Upper lobe of left lung (tissue), 6 donors: ENCODE measurements at places on chromosomes 4 and X. TPM values are rescaled to one million over a fixed set of nuclear protein-coding genes. Genes with fewer than 3 reads are reported as not detected.

DNA sequence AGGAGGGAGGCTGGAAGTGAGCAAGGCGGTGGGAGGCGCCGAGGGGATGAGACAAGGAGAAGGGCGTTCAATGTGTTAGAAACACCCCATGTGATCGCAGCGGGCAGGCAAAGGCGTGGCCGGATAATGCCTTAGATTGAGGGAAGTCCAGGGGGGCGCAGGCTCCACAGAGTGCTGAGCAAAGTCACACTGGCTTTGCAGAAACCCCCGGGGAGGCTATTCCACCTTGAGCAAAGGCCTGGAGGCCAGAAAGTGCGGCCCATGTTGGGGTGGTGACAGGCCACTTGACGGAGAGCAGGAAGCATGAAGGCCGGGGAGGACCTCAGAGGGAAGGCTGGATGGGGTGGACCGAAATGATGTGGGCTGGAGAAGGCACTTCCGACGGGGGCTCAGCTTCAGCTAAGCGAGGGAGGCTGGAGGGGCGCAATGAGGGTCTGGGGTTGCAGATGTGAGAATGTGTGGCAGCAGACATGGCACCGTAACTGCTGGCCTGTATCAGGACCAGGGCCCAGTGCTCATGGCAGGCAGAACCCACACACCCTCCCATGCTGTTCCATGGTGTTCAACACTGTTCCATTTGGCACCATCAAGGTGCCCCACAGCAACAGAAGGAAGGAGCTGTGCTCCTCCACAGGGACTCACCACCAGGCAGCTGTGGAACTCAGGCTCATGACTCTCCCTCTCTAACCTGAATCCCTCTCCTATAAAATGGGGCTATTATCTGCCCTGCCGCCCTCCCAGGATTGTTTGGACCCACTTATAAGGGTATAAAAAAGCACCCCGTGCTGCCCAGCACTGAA lies 50.3 kb downstream of the HMX1 start:
- H3K4me3 ChIP-seq = no peak overlapping the region
- no peaks in the 10 kb centered on the region for H3K36me3 ChIP-seq
- H3K27ac ChIP-seq = no peak overlapping the region
- no peaks in the 10 kb centered on the region for H3K27me3 ChIP-seq
- H3K4me1 ChIP-seq = no peaks in the 10 kb centered on the region

DNA sequence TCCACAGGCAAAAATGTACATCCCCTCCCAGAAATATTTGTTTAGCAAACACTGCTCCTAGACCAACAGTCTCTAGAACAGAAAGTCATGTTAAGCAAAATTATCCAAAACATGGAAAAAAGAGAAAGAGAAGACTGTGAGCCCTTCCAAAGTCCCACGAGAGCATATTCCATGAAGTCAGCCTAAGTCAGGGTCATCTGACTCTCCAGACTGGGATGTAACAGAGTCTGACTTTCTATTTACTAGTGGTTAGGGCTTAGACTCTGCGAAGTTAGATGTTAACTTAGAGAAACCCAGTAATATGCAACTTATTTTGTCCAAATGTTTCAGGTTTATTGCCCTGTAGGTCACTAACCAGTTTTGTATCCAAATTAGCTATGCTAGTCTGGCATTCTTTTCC lies 102.3 kb downstream of the MID1 start:
- no peaks in the 10 kb centered on the region for H3K27me3 ChIP-seq
- no peak overlapping the region for H3K27ac ChIP-seq
- H3K36me3 ChIP-seq = no peaks in the 10 kb centered on the region

DNA sequence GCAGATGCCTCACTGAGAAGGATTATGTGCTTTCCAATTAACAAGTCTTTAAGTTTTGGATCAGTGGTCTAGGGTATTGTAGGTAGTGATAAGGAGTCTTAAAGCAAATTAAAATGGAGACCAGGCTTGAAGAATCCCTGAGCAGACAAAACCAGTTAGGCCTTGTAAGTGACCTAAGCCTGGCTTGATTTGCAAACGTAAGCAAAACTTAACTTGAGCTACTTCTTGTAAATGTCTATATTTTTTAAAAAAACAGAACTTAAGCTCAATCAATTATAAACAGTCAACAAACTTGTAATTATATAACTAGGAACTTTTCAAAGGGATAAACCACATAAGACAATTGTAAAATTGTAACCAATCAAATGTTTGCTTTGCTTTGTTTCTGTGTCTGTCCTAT lies 72.7 kb upstream of the NALF2 start:
- peaks cover 4% of the 10 kb centered on the region for H3K27me3 ChIP-seq
- no peaks in the 10 kb centered on the region for H3K4me1 ChIP-seq
- H3K36me3 ChIP-seq = no peaks in the 10 kb centered on the region
- H3K4me3 ChIP-seq = no peak overlapping the region
- no peak overlapping the region for H3K27ac ChIP-seq

DNA sequence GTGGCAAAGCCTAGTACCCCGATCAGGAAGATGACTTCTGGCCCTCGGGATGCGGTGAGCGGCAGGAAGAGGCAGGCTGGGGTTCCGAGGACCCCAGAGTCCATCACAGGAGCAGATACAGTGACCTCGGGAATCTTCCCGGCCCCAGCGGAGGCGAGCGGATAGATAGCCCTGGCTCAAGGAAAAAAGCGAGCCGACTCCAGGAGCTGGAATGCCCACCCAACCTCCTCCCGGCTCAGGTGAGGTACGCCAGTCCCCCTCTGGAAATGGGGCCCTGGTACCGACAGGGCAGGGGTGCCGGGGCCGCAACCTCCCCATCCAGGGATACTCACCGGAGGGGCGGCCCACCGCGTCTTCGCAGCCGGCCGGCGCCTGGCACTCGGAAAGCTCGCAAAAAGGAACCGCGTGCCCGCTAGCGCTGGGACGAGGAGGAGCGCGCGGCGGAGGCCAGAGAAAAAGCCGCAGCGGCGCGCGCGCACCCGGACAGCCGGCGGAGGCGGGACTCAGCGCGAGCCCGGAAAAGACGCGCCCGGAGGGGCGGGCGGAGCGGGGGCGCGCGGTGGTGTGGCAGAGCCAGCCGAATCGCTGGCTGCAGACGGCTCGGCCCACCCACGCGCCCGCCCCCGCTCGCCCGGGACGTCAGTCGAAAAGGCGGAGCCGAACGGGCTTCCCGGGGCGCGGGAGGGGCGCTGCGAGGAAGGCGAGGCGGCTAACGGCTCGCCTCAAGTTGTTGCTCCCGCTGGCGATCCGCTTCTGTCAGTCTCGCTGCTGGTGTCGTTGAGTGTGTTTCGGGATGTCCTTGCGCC lies at the start of gene ACSL4:
ACSL4 (minus strand) TSS at position 451 of the 806 bp plus-strand sequence. CDS start 49,894 bp downstream, outside the sequence.
- peak within 1 kb of the TSS; percentile 56 for H3K4me3 ChIP-seq
- DNase-seq = peak; percentile 98
- no peaks in the 10 kb centered on the region for H3K4me1 ChIP-seq
- no peaks in the 10 kb centered on the region for H3K27me3 ChIP-seq

- H3K4me1 ChIP-seq = no peaks in the 10 kb centered on the region
- H3K27ac ChIP-seq = no peak overlapping the region
- no peaks in the 10 kb centered on the region for H3K36me3 ChIP-seq
- no peaks in the 10 kb centered on the region for H3K27me3 ChIP-seq
- H3K4me3 ChIP-seq = no peak overlapping the region
- no peak for DNase-seq
Observed at GRCh38 chr4:141458501-141458900, 177.9 kb upstream of the IL15 start.

- no peaks in the 10 kb centered on the region for H3K27me3 ChIP-seq
- DNase-seq = no peak
- no peak overlapping the region for H3K4me3 ChIP-seq
- H3K4me1 ChIP-seq = peaks cover 9% of the 10 kb centered on the region
- H3K36me3 ChIP-seq = no peaks in the 10 kb centered on the region
Observed at GRCh38 chr4:53676402-53676871, 85.2 kb upstream of the LNX1 start.

GRCh38 chr4:5165420-5166369 lies 114.4 kb downstream of the STK32B start:
- no peak overlapping the region for H3K4me3 ChIP-seq
- H3K4me1 ChIP-seq = no peaks in the 10 kb centered on the region
- no peaks in the 10 kb centered on the region for H3K36me3 ChIP-seq
- no peaks in the 10 kb centered on the region for H3K27me3 ChIP-seq

- H3K27me3 ChIP-seq = no peaks in the 10 kb centered on the region
- peaks cover 18% of the 10 kb centered on the region for H3K4me1 ChIP-seq
- no peak overlapping the region for H3K4me3 ChIP-seq
- no peaks in the 10 kb centered on the region for H3K36me3 ChIP-seq
- no peak overlapping the region for H3K27ac ChIP-seq
Observed at GRCh38 chr4:73721909-73722308, 18.5 kb upstream of the CXCL8 start.

DNA sequence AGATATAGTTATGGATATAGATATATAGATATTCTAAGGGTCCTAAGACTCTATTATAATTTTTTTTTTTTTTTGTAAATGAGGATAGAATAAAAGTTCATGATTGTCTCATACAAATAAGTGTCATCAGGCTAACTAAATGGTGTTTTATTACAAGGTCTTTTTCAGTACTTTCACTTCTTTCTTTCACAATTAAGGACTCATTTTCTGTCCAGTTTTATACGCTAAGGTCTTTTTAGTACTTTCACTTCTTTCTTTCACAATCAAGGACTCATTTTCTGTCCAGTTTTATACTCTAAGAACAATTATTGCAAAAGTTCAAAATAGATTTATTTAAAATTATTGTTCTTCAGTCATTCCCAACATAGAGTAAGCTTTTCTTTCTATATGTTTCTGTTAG lies 32.7 kb downstream of the RUFY3 start:
- H3K27me3 ChIP-seq = no peaks in the 10 kb centered on the region
- H3K36me3 ChIP-seq = no peaks in the 10 kb centered on the region
- H3K27ac ChIP-seq = no peak overlapping the region

DNA sequence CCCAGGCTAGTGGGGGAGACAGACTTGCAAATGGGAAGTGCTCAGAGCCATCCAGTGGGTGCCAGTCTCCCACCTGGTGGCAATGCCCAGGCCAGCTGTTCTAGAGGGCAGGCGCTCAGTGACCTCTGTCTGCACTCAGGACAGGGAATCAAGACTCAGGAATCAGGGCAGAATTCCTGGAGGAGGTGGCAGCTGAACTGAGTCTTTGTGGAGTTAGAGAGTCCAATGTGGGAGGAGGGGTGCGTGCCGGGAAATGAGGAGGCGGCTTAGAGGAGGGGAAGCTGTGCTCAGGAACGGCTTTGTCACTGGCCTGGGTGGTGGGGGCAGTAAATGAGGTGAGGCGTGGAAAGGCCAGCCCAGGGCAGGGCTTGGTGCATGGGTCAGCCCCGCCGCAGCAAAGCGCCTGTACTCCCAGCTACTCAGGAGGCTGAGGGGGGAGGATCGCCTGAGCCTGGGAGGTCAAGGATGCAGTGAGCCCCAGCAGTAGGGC lies 31.3 kb upstream of the SORCS2 start:
- no peaks in the 10 kb centered on the region for H3K4me1 ChIP-seq
- no peaks in the 10 kb centered on the region for H3K36me3 ChIP-seq
- H3K27ac ChIP-seq = no peak overlapping the region
- no peak overlapping the region for H3K4me3 ChIP-seq
- H3K27me3 ChIP-seq = no peaks in the 10 kb centered on the region

GRCh38 chrX:22220941-22221340 lies 51.8 kb upstream of the CBLL2 start:
- no peaks in the 10 kb centered on the region for H3K36me3 ChIP-seq
- no peak for DNase-seq
- no peak overlapping the region for H3K4me3 ChIP-seq
- H3K4me1 ChIP-seq = no peaks in the 10 kb centered on the region

GRCh38 chrX:111103246-111103645 lies 7.3 kb downstream of the PAK3 start:
- no peaks in the 10 kb centered on the region for H3K4me1 ChIP-seq
- no peaks in the 10 kb centered on the region for H3K36me3 ChIP-seq

DNA sequence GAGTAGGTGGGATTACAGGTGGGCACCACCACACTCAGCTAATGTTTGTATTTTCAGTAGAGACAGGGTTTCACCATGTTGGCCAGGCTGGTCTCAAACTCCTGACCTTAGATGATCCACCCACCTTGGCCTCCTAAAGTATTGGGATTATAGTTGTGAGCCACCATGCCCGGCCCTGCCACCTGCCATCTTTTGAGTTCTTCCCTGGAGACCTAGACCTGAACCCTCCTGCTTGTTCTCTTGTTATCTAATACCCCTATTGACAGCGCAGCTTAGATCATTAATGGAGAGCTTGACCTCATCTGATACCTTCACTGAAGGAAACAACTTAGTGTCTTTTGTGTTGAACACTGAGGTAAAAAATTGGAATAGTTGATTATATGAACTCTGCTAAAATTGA lies 53.6 kb downstream of the HTT start:
- H3K27ac ChIP-seq = no peak overlapping the region
- DNase-seq = no peak
- H3K4me1 ChIP-seq = peaks cover 13% of the 10 kb centered on the region
- no peaks in the 10 kb centered on the region for H3K27me3 ChIP-seq
- H3K36me3 ChIP-seq = peaks cover 66% of the 10 kb centered on the region

GRCh38 chr4:176611381-176611780 lies 181.3 kb downstream of the VEGFC start:
- no peaks in the 10 kb centered on the region for H3K4me1 ChIP-seq
- no peaks in the 10 kb centered on the region for H3K36me3 ChIP-seq
- no peak overlapping the region for H3K4me3 ChIP-seq
- H3K27ac ChIP-seq = no peak overlapping the region
- no peaks in the 10 kb centered on the region for H3K27me3 ChIP-seq

GRCh38 chrX:70022616-70023015 lies 27.1 kb downstream of the AWAT2 start:
- no peaks in the 10 kb centered on the region for H3K4me1 ChIP-seq
- no peaks in the 10 kb centered on the region for H3K27me3 ChIP-seq
- no peak overlapping the region for H3K27ac ChIP-seq
- H3K4me3 ChIP-seq = no peak overlapping the region
- no peak for DNase-seq
- H3K36me3 ChIP-seq = no peaks in the 10 kb centered on the region

DNA sequence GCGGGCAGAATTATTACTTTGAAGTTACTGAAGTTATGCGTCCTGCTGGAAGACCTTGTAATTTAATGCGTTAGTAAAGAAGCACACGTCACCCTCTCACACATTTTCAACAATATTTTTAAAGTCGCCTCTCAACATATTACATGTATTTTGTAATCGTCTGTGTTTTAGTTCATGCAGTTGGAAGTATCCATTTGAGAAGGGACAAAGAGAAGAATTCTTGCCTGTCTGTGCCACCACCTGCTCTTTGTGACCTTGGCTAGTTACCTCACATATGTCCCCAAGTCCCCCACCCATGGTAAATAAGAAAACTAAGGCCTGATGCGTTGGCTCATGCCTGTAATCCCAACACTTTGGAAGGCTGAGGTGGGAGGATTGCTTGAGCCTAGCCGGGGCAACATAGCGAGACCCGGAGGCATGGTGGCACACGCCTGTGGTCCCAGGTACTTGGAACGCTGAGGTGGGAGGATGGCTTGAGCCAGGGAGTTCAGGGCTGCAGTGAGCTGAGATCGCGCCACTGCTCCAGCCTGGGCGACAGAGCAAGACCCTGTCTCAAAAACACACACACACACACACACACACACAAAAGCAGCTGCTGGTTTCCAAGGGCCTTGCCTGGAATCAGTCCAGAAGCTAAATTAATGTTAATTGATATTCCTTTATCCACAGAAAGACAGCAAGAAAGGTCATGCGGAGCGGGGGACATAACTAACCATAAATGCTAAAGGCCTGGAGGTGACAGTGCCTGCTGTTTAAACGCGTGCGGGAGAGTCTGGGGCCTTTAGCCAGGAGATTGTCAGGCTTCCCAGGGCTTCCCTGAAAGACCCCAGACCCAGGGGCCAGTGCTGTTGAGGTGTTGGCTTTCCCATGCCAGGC lies 811 bp downstream of the TMEM187 start:
- peak overlapping the region; percentile 100 for H3K27ac ChIP-seq
- no peaks in the 10 kb centered on the region for H3K36me3 ChIP-seq
- H3K4me1 ChIP-seq = peaks cover 22% of the 10 kb centered on the region
- peak overlapping the region; percentile 75 for H3K4me3 ChIP-seq
- H3K27me3 ChIP-seq = no peaks in the 10 kb centered on the region

Gene HGFAC
- not detected for total RNA-seq

Gene ZNF630
- 2.1 TPM for total RNA-seq

Gene TRIML2
- not detected for total RNA-seq

Gene GAGE1
- not detected for total RNA-seq

Gene SCFD2
- 32.8 TPM for total RNA-seq

Gene LPAR4
- total RNA-seq = not detected

Gene NCBP2L
- total RNA-seq = not detected

Gene DMP1
- total RNA-seq = not detected

Gene TMA16
- total RNA-seq = 13.8 TPM

Gene NKX6-1
- 0.11 TPM for total RNA-seq
